ENCODE measurements at places on chromosomes 7 and 10.

GRCh38 chr10:132420981-132421846, 24.2 kb downstream of the PWWP2B start:
- peak; percentile 40 for DNase-seq

- DNase-seq = no peak
These were observed 98.4 kb downstream of the UBE2H start for GRCh38 chr7:129854401-129854800.

DNA sequence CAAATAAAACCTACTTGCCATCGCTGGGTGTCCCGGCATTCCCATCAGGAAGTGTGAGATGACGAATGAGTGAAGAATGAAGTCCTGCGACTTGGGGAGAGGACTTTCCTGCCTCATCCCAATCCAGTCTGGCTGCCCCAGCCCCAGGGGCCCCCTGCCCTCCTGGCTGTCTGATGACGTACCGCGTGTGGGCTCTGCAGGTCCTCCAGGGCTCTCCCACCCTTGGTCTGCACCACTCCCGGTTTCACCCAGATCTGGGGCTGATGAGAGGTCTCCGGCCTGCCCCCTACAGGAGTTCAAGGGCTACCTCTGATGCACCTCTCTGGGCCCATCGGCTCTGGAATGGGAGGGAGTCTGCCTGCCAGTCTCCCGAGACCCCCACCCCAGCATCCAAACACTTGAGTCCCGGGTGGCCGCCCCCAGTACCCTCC, 9.8 kb downstream of the ATP6V1F start:
- DNase-seq = no peak

DNA sequence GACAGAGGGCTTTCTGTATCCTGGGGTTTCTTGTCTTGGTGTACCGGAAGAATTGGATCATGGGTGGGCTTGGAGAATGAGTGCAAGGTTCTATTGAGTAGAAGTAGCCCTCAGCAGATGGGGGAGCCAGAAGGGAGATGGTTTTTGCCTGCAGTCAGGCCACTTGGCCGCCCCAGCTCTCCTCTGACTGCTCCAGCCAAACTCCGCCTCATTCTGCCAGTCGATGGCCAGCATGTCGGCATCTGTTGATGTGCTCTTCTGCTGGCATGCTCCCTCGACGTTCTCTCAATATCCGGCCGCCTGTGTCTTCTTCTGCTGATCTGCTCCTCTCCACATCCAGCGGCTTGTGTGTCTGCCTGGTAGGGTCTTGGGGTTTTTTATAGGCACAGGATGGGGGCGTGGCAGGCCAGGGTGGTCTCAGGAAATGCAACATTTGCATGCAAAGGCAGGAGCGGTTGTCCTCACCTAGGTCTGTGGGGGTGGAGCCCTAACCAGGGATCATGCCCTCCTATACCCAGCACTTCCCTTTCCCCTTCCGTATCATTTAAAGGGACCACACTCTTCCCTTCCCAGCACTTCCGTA, 40.2 kb upstream of the TNS3 start:
- no peak for DNase-seq

DNA sequence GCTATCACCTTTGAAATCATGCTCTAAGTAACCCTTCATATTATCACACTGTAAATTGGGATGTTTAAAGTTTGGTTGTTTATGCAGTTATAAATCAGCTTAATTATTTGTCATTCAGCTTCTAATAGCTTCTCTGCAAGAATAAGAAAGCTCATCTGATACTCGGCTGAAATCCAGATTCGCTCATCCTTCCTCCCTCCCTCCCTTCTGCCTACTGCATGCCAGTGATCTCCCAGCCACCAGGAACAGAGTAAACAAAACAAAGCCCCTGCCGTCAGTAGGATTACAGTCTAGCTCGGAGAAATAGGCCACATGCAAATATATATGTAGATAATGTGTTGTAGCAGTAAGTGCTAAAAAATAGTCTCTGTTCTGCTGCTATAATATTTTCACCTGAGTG, 211.8 kb downstream of the NSUN6 start:
- DNase-seq = no peak

DNA sequence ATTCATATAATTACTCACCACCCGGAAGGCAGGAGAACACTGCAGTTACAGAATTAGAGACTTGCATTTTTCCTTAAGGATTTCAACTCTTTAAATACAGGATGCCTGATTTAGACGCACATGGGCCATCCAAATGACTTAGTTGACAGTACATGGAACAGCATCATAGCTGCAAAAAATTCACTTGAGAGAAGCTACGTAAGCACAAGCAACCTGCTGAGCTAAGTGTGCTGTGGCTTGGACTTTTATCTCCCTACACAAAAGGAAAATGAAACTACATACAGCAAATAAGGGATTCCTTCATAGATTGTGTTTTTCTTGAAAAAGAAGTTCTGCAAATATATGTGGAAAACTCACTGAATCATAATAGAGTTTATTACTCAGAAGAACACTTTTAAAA, 152.6 kb downstream of the POU6F2 start:
- DNase-seq = no peak

GRCh38 chr10:988667-989545, 672 bp downstream of the GTPBP4 start:
- DNase-seq = no peak

GRCh38 chr7:68306692-68307107, 1291.6 kb upstream of the AUTS2 start:
- DNase-seq = no peak

GRCh38 chr7:102453319-102453718, 11.3 kb downstream of the ALKBH4 start:
- DNase-seq = no peak

DNA sequence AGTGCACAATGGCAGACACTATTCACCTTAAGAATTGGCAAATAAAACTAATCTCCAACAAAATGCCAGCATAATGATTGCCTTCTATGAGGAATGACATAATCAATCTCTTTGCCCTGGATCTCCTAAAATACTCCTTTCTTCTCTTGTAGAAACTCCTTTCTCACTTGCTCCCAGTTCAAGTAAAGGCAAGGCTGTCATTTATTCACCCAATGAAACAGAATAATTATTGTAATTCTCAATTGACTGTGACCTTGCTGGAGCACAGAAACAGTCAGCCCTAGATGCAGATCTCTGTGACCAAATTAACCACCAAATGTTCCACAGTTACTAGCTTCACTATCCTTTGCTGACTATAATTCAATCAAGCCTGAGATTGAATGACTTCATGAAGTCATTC, 99.3 kb downstream of the SEMA3C start:
- no peak for DNase-seq

DNA sequence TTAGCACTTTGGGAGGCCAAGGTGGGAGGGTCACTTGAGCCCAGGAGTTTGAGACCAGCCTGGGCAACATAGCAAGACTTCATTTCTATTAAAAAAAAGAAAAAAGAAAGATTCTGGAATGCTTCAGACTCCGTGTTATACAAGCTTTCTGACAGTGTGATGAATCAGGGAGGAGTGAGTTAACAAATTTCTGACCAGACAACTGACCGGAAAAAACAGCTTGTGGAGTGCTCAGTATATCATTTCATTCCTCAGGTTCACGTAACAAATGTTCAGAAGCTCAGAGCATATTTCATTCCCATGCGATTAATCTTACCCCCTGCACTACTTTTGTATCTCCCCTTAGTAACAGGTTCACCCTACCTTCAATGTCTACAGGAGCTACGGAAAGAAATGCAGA, 28.6 kb upstream of the TNPO3 start:
- no peak for DNase-seq

DNA sequence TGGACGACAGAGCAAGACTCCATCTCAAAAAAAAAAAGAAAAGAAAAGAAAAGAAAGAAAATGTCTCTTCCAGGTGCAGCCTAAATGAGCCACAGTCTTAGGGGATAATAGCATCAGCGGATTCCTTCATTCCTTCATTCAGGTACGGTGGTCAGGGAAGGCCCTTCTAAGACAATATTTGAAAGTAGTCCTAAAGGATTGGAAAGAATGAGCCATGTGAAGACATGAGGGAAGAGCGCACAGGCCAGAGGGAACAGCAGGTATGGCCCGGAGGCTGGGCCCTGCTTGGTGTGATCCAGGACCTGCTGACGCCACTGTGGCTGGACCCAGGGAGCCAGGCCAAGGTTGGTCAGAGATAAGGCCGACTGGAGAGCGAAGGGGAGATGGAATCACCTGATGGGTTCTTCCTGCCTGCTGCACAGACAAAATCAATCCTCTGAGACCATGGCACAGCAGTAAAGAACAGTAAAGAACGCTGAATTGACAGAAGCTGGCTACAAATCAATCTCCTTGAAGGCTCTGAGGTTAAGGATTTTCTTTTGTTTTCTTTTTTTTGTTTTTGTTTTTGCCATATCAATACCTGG, 16.3 kb upstream of the MKRN1 start:
- DNase-seq = no peak

DNA sequence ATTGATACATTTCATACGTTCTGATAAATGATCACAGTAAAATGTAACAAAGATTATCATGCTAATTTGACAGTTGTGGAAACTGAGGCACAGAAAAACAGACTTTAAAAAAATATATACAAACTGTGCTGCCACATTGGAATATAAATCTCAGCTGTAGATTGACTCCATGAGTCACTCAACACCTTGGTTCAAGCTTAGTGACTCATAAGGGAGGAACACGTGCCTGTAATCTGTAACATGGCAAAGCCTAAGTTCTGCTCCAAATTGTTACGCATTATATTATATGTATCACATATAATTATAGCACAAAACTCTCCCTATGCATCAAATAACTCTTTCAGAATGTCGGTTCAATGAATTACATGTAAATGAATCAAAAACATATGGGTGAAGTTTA, 1047.5 kb downstream of the GATA3 start:
- no peak for DNase-seq

- no peak for DNase-seq
These were observed 6.3 kb upstream of the XPNPEP1 start for GRCh38 chr10:109929501-109930219.

GRCh38 chr10:29765330-29765729, 130.6 kb upstream of the SVIL start:
- DNase-seq = no peak

DNA sequence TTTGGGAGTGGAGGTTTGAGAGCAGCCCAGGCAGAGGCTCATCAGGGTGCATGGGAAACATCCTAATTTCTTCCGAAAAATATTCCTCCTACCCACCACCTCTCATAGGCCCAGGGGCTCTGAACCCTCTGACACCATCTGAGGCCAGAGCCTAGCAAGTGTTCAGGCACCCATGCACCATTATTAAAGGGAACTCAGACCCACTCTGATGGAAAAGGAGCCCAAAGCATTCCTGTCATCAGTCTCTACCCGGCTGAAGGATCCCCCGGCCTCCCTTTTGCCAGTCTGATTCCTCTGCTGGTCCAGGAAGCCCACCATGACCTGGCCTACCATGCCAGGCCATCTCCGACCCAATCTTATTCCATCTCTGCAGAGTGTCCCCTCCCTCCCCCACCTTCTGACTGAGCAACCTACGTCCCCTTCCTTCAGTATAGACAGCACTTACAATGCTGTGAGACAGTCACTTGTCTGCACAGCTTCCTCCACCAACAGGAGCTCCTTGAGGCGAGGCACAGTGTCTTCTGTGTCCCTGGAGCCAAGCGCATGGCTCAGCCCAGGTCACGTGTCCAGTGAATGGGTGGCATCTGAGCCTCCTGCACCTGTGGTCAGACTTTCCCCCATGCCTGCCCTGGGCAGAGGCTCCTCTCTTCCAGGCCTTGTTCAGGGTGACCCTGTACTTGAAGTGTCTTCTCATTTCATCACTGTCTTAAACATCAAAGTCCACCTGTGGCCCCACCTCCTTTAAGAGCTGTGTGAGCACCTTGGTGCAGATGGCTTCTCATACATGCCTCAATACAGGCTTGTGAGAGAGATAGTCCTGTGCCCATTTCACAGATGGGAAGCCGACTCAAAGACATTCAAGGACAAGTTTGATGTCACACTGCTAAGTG, 889 bp upstream of the GPR15LG start:
- no peak for DNase-seq

GRCh38 chr7:143217806-143218205, 4.0 kb upstream of the TAS2R40 start:
- DNase-seq = no peak

GRCh38 chr7:42902331-42902730, 9.5 kb downstream of the C7orf25 start:
- DNase-seq = no peak

GRCh38 chr10:95814011-95814727, 58.2 kb downstream of the ENTPD1 start:
- no peak for DNase-seq

- peak; percentile 32 for DNase-seq
These were observed 7.6 kb downstream of the CYCS start for GRCh38 chr7:25117226-25118047.

- no peak for DNase-seq
These were observed 436.1 kb upstream of the ETV1 start for GRCh38 chr7:14425559-14425958.

- DNase-seq = no peak
These were observed 109.1 kb downstream of the AGMO start for GRCh38 chr7:15452670-15453069.

DNA sequence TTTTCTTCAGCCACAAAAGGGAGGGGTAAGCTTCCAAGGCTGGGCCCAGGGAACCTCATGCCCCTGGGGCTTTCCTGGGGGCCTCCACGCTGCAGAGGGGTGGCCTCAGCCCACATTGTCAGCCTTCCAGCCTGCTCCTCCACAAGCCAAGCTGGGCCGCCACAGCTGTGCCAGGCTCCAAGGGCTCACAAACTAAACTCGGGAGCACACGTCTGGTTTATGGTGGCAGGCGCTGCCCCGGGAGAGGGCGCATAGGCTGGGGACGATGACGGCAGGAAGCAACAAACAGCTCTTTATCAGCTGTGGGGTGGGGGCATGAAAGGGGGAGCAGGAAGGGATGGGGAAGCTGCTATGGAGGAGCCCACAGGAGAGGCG, 6.3 kb upstream of the CDH23 start:
- DNase-seq = no peak

DNA sequence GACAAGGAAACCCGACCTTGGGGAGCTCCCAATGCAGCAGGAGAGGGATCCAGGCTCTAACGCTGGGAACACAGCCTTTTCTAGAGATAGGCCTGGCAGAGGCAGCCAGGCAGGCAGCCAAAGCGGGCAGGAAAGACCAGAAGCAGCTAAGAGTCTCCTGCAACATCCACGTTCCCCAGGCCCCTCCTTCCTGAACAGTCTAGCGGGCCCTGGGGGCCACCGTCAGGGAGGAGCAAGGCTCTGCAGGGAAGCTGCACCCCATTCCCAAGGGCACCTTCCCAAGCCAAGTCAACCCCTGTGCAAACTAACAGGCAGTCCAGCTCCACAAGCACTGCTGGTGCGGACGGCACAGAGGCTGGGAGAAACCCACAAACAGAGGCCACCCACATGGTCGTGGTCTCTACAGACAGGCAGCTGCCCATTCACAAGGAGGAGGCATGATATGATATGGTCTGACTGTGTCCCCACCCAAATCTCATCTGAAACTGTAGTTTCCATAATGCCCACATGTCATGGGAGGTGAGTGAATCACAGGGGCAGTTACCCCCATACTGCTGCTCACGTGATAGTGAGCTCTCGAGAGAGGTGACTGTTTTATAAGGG, 115.7 kb downstream of the MAD1L1 start:
- no peak for DNase-seq

GRCh38 chr10:77974396-77975074, 48.0 kb upstream of the DLG5 start:
- DNase-seq = no peak
